A673 (cell line): ENCODE measurements at places on chromosomes 11 and 22.

DNA sequence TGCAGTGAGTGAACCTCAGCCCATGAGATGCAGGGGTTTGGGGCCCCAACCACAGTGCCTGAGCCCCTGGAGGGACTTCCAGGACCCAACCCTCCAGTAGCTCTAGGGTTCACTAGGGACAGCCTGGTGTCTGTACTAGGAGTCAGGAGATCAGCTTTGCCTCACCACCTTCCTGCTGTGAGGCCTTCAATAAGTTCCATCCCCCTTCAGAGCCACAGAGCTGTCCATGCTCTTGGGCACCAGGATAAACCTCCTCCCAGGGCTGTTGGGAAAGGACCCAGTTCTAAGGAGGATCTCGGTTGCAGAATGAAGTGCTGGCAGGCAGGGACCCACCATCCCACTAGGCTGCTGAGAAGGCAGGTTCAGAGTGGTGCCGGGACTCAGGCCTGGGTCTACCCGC, 9.7 kb downstream of the ARHGEF17 start:
- DNase-seq: no peak

DNA sequence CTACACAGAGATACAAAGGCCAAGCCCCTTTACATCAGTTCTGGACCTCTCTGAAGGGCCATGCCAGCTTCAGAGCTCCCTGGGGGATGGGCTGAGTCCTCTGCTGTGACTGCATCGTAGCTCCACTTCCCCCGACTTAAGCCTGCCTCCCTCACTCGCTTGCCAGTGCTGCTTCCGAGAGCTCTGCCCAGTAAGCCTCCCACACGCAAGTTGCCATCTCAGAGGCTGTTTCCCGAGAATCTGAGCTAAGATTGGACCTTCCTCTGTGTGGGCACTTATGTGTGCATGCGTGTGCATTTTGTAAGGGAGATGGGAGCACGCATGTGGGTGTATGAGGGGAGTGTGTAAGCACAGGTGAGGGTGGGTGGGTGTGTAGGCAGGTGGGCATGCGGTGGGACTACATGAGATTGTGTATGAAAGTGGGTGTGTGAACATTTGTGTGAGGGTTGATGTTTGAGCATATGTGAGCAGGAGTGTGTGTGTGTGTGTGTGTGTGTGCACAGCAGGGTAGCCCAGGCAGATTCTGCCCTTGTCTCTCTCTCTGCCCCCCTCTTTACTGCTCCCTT, 163.0 kb upstream of the SYT13 start:
- no peak for DNase-seq

DNA sequence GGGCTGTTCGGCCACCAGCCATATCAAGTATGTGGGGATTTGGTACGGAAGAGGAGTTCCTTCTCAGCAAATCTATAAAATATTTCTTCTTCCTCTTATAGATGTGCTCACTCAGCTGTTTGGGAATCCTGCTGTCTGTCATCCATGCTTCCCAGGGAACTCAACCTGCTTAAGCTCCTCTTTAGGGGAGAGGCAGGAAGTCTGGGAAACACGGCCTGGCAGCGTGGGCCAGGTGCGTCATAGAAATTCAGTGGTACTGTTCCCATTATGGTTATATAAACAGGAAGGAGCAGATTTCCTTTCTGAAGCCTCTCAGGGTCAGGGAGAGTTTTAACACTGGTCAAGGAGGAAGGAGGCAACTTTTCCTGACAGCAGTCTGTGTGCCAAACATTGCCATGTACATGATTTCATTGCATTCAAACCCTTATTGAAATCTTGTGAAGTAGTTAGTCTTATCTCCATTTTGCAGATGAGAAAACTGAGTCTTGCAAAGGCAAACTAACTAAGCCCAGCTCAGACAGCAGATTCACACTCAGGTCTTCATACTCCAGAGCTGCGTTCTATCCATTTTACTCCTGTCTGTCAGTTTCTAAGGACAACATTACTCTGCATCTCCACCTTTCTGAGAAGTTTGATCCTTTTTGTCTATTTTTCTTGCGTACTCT, 35.4 kb upstream of the AMOTL1 start:
- DNase-seq: no peak

DNA sequence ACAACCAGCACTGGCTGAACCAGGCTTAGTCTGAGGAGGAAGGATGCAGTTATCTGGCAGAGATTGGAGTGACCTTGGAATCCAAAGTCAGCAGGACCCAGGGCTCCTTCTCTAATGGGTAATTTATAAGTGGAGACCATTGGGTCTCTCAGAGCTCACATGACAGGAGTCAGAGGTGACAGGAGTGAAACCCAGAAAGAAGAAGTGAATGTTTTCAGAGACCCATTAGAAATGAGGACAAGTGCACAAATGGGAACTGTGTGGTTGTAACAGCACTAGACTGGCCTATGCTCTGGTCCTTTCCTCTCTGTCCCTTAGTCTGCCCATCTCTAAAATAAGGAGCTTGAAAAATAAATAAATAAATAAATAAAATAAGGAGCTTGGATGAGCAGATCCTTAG, 107.4 kb downstream of the SERGEF start:
- no peak for DNase-seq
